Stimulated activated CD8-positive, alpha-beta memory T cell treated with anti-CD3 and anti-CD28 coated beads, Interleukin-7, amount 100 ng/mL, for 48 hours (primary cell): ENCODE measurements at places on chromosomes 2 and 18.

DNA sequence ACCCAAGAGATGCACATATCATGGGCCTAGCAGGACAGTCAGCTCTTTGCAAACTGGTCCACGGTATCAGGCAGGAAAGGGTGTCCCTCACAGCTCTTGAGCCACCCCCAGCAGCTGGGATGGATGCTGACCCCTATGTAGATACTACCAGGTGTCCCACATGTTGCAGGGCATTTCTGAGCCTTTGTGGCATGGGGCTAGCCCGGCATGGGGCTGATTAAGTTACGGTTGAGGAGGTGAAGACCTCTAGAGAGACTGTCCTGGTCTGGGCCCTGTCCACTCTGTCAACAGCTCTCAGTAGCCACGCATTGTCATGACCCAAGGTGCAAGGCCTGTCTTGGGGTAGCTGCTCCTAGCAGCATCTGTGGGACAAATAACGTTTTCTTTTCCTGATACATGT, 6.7 kb downstream of the LDLRAD4 start:
- no peak for DNase-seq

DNA sequence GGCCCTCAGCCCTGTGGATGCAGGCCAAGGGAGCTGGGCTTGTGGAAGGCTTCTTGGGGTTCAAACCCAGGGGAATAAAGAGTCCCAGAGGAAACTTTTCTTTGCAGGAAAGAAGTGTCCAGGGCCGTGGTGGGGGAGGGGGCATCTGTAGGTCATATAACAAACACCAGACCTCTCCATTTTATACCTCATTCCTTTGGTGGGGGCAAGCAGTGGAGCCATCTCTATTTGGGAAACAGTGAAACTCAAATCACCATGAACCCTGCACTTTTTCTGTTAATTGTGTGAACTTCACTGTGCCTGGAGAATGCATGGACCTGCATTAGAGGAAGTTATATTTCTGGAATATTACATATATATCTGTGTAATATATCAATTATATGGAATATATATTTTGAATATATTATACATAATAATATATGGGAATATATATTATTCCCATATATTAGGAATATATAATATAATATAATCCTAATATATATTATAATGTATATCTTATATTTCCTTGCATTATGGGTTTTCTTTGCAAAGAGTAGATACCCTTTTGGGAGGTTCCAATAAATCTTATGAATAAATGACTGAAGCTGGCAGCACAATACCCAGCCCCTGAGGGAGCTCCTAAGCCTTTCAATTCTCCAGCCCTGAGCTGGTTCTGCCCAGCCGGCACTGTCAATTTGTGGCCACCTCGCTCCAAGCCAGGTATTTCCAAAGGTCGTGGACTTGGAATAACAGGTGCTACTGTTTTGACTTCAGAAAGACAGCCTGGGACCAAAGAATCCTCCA, 97.7 kb upstream of the PKDCC start:
- no peak for DNase-seq

- DNase-seq: no peak
These were observed 4.9 kb downstream of the TANC1 start for GRCh38 chr2:158973116-158973956.

- no peak for DNase-seq
These were observed 121.1 kb upstream of the FIGN start for GRCh38 chr2:163856941-163857340.

DNA sequence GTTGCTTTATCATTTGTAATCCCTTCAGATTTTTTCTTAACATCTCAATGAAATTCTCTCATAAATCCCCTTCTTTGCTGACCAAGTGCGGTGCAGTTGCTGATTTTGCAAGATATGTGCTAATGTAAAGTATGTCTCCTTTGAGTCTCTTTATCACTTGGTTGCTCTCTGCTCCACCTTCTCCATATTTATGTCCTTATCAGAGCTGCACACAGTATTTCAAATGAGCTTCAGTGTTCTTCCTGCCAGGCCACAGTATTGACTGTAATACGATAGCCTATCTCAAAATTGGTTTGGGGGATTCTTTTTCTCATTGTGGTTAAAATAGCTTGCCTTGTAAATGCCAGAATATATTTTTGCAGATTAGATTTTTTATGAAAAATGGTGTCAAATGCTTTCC, 32.2 kb downstream of the MAIP1 start:
- DNase-seq: no peak

DNA sequence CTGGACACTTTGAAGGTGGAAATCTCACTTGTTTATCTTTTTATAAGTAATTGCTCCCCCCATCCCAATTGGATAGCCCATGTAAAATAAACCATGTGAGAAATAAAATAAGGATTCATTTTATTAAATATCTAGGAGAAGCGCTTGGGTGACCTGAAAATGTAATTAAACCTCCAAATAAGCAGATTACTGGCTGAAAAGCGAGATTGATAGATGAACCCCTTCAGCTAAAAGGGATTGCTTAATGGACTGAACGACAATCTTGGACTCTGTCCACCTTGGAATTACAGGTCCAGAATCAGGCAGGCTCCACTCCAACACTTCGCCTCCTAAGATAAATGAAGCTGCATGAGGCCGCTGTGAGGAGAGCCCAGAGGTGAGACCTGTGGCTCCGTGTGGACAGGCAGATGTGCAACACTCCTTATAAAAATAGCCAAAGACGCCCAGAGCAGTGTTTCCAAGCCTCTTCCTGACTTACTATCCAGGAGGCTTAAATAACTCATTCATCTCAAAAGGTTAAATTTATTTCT, 441.5 kb downstream of the MTX2 start:
- DNase-seq: no peak

GRCh38 chr2:74740741-74741431, 86.8 kb downstream of the SEMA4F start:
- DNase-seq: no peak

- DNase-seq: no peak
These were observed 104.6 kb upstream of the STON1 start for GRCh38 chr2:48425402-48425801.

GRCh38 chr18:73850782-73851181, 296.9 kb downstream of the FBXO15 start:
- DNase-seq: no peak

- DNase-seq: no peak
These were observed 66.3 kb downstream of the SLC66A2 start for GRCh38 chr18:79884963-79885728.

DNA sequence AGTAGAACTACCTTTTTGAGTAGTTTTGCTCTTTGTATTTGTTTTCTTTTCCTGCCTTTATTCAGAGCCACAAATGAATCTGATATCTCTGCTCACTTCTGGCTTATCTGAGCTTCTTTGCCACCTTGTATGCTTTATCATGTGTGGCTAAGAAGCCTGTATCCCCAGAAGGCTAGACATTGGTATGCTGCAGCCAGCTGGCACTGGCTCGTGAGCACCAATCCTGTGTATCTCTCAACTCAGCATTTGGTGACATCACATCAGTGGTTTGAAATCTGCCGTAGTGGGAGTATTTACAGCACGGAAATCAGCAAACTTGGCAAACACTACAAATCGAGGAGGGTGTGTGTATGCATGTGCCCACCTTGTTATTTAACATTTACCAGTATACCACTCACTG, 183.7 kb upstream of the LHCGR start:
- DNase-seq: no peak

GRCh38 chr2:99911736-99912135, 230.7 kb downstream of the AFF3 start:
- no peak for DNase-seq

DNA sequence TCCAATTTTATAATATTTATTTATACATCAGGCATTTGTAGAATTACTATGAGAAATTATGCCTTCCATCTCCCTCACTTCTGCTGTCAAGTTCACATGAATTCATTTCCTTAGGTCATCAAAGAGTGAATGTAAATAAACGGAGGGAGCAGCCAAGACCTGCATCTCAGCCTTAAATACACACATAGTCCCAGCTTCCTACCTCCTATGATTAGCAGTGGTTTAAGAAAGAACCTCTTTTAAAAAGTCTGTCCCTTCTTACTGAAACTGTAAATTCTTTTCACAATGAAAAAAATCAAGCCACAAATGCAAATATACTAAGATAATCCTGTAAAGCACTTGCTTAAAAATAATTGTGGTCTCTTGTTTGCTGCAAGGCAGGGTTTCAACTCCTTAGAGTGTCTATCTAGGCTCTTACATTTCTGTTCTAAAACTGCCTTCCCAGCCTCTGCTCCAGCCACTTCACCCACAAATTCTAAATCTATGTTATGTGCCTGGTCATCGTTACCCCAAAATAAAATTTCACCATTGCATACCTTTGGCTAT, 532.7 kb upstream of the FSHR start:
- DNase-seq: no peak

DNA sequence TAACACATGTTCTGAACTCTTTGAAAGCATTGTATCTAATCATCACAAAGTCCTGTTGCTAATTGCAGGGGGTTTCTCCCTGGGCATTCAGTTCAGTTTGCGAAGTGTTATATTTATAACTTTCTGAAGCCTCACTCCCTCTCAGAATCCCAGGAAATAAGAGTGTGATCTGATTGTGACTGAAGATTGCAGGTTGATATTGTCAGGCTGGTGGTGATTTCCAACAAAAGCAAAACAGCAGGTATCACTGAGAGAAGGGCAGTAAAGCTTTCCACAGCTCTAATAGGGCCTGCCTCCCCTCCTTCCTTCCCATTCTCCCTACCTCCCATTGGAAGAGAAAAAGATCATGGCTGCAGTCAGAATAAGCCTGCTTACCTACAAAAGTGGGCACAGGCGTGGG, 466.7 kb upstream of the FSHR start:
- DNase-seq: no peak

- DNase-seq: peak; percentile 39
These were observed at the start of gene CHST10 for GRCh38 chr2:100416935-100417710. CHST10 (minus strand) TSS chr2:100417668; CDS start chr2:100406675, 10,993 bp downstream.

DNA sequence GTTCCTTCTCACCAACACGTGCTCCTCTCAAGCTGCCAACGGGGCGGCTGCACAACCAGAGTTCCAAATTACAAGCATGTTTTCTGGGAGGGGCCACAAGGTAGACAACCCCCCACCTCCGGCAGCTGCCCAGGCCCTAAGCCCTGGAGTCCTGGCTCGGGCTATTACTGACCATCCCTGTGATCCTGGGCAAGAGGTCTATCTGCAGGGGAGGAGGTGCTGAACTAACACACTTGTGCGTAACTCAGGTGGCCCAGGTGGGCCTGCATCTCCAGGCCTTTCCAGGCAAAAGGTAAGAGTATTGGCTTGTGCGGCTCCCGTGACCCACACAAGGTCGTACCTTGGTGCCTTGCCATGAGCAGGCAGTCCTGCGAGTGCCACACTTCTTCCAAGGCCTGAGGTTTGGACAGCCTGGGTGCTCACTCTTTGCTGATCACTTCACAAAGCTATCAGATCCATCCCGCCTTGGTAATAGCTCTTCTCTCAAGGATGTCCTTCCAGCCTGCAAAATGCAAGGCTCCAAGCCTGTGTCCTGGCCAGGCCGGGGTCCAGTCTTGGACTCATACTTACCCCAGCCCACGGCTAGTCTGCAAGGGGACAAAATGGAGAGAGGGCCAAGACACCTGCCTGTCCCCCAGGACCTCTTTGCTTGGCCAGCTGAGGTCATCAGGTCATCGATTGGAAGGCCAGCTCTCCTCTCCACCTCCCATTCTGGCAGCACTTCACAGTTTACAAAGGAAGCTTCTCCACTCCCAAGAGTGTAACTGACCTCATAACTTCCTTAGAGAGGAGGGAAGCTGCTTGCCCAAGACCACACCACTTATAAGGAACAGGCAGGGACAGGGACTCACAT, 33.9 kb downstream of the ADRA2B start:
- no peak for DNase-seq

- no peak for DNase-seq
These were observed 350.6 kb upstream of the VRK2 start for GRCh38 chr2:57696016-57696415.

DNA sequence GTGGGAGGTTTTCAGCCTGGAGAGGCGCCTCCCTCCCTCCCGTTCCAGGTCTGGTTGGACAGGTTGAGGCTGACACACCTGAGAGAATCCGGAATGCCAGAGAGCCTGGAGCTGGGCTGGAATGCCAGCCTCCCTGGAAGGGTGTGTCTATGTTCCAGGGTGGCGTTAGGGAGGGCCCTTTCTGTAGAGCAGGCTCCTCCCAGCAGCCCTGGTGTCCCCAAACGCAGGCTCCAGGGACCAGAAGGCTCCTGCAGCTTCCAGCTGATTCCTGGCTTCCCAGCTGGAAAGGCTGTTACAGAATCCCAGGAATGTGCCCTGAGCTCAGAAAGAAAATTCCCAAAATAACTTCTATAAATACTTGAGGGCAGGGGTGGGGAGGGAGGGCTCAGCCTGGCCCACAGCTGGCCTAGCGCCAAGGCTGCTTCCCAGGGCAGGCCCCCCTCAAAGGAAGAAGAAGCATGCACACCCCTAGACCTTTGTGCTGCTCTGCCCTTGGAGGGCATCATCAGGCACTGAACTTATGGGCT, 85.4 kb downstream of the STPG4 start:
- no peak for DNase-seq

DNA sequence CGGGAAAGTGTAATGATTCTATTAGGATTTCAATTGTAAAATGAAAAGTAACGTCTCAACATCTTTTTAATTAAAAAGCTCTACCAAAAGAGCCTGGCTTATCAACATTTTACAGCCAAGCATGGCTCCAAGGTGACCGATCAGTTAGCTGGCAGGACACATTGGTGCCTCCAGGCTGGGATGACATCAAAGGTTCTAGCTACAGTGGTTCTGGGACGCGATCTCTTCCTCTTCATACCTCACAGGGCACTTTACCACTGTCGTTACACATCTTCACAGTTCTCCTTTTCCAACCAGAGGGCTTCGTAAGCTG, 693 bp downstream of the ORC2 start:
- DNase-seq: no peak

GRCh38 chr2:118856330-118856977, 9.0 kb upstream of the EN1 start:
- no peak for DNase-seq

GRCh38 chr2:20288642-20289340, 61.9 kb downstream of the PUM2 start:
- DNase-seq: no peak

DNA sequence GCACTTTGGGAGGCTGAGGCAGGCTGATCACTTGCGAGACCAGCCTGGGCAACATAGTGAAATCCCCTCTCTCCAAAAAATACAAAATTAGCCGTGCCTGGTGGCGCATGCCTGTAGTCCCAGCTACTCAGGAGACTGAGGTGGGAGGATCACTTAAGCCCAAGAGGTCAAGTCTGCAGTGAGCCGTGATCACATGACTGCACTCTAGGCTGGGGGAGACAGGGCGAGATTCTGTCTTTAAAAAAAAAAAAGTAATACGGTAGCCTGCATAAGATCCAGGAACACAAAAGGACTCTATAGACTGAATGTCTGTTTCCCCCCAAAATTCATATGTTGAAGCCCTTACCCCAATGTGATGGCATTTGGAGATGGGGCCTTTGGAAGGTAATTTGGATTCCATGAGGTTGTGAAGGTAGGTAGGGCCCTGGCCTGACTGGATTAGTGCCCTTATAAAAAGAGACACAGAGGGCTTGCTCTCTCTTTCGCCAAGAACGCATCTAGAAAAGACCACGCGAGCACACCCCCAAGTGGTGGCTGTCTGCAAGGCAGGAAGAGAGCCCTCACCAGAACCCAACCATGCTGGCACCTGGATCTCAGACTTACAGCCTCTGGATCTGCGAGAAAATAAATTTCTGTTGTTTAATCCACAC, 17.0 kb downstream of the MBOAT2 start:
- no peak for DNase-seq

- no peak for DNase-seq
These were observed 498.5 kb upstream of the SETBP1 start for GRCh38 chr18:44181951-44182747.

GRCh38 chr2:217919204-217919603, 83.6 kb downstream of the TNS1 start:
- DNase-seq: no peak

GRCh38 chr2:222315443-222316121, 16.8 kb upstream of the PAX3 start:
- DNase-seq: no peak
